Foreskin keratinocyte (primary cell): ENCODE measurements at places on chromosomes 5 and 9.

DNA sequence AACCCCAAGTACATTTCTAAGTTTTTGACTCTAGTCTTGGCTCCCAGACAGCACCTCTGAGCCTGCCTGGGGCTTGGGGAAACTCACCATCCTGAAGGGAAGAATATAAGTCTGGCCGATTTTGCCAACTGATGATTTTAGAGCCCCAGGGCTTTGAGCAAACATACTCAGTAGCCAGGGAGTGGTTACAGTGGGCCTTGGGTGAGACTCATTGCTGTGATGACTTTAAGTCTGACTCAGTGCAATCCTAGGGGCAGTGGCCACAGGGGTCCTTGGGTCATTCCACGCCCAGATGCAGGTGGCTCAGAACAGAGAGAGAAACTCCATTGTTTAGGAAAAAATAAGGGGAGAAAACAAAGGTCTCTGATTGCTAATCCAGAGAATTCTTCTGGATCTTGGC lies 312.0 kb upstream of the EDIL3 start:
- DNase-seq: peak; percentile 46

DNA sequence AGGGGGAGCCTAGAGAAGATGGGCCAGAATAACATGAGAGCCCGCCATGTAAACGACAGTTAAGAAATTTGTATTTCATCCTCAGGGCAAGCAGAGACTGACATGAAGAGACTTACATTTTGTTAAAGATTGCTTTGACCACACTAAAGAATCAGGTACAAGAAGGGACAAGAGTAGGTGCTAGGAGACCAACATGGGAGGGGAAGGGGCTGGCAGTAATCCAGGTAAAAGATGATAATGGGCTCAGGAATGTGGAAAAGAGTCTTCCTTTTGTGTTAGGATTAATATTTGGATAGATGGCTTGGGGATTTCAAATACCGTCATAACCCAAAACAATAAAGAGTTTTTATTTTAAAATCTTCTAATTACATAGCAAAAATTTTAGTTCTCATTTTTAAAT lies 137.3 kb downstream of the ZNF462 start:
- peak; percentile 80 for DNase-seq

DNA sequence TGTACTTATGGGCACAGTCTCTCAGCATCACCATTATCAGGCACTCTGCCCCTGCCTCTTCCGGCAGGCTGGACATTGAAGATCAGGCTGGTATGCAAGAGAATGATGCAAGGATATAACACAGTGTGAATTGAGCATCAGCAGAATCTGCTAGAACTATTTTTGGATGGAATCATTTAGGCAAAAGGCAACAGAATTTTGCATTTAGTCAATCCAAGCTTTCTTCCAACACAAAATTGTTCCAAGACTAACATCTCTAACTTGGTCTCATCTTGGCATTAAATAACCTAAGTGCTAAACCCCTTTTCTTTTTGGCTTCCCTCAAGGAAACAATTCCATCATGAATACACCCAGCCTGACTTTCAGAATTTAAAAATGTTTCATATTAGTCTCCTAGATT lies 339.9 kb downstream of the PRELID2 start:
- DNase-seq: no peak

GRCh38 chr5:12357626-12358025 lies 453.4 kb upstream of the CTNND2 start:
- no peak for DNase-seq

GRCh38 chr9:97064176-97064575 lies 25.2 kb upstream of the CTSV start:
- no peak for DNase-seq

DNA sequence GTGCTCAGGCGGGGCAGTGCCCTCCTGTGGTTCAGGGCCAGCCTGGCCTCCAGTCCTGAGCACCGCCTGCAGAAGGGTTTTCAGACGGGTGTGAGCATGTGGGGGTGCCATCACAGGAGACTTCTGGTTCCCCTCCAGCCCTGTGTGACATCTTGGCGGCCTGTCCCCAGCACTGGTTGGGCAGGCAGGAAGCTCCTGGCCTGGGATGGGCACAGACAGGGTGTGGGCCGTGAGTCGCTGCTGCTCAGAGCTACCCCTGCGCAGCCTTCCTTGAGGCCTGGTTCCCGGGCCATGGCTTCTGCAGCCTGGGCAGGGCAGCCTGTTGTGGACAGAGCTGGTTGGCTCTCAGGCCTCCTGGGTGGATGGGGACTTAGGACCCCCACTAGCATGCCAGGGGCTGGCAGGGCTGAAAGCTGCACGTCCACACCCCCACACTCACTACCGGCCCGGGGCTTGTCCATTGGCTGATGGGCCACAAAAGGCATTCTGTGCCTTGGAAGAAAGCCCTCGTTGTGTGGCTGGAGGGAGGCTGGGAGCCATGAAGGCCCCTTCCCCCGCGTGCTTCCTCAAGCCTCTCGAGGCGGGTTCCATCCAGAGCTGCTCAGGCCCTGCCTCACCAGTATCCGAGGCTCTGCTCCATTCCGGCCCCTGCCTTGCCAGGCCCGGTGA lies 58.7 kb downstream of the RXRA start:
- DNase-seq: no peak

GRCh38 chr9:6383551-6384225 lies 29.3 kb upstream of the UHRF2 start:
- DNase-seq: peak; percentile 66

GRCh38 chr5:89418407-89419085 lies 535.6 kb upstream of the MEF2C start:
- DNase-seq: no peak

- DNase-seq: no peak
These were observed 8.7 kb upstream of the CORO2A start for GRCh38 chr9:98201102-98201501.
